WERI-Rb-1 (cell line): ENCODE measurements at places on chromosomes 4 and X.

GRCh38 chr4:171441300-171441941 lies 371.8 kb upstream of the GALNTL6 start:
- DNase-seq = no peak

DNA sequence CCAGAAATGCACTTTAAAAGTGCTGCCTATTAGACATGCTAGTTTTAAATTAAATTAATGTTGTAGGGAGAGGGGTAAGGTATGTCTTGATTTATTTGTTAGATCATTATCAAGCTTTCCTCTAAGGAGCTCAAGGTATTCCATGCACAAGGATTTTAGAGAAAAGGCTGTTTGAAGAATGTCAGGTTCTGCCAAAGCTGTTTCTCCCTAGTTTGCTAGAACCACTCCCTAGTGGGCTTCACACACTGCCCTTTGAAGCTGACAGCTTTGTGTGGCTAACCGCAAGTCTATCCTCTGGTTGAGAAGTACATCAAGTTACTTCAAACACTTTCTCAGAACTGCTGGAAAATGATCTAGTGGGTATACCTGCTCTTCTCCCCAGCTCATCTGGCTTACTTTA lies 32.3 kb downstream of the RASL11B start:
- DNase-seq = no peak

GRCh38 chr4:99485212-99485611 lies 25.6 kb upstream of the C4orf17 start:
- DNase-seq = no peak

DNA sequence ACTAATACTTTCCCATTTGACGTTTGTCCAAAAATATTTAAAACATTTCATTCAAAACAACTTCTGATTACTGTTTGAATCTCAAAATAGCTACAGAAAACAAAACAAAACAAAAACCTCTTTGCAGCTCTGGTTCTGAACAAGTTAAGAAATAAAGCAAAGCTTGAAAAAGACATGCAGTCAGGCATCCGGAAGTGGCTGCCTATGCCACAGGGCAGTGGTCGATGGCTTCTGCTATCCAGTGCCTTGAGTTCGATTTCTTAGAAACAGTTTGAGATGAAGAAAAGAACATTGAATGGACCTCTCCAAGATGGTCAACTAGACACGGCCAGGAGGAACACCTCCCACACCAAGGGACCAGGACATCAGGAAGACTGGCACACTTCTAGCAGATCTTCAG lies 125.3 kb downstream of the SCFD2 start:
- no peak for DNase-seq
